Adipocyte (in vitro differentiated cells): ENCODE measurements at places on chromosomes 6 and 20.

- no peak for DNase-seq
These were observed 114.0 kb upstream of the FOXA2 start for GRCh38 chr20:22698259-22698842.

GRCh38 chr6:36219081-36219480 is 22.5 kb downstream of the BRPF3 start:
- no peak for DNase-seq

DNA sequence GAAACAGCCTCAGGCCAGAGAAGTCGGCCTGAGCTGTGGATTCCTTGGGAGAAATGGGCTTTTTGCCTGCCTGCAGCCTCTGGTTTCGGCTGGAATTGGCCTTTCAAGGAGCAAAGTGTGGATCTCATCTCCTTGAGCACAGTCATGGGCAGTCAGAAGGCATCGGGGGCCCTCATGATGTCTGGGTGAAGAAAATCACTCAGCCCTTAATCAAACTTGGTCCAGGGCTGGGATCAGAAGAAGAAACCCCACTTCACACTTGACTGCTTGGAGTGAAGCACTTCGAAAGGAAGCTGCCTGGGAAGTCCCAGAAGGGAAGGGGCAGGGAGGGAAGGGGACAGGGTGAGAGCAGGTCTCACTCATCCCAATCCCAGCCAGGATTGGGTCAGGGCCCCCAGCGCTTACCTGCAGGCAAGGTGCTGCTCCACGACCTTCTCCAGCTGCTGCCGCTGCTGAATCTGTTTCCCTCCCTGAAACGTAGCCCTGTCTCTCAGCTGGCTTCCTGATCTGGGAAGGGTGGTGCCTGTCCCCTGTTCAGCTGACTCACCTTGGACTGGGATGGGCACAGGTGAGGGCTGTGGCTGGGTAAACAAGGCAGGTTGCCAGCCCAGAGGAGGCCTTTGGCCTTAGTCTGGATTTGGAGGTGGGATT is at the start of gene SDCBP2:
SDCBP2 (minus strand) TSS at position 460 of the 651 bp plus-strand sequence. CDS start 8,723 bp downstream, outside the sequence.
- no peak for DNase-seq

DNA sequence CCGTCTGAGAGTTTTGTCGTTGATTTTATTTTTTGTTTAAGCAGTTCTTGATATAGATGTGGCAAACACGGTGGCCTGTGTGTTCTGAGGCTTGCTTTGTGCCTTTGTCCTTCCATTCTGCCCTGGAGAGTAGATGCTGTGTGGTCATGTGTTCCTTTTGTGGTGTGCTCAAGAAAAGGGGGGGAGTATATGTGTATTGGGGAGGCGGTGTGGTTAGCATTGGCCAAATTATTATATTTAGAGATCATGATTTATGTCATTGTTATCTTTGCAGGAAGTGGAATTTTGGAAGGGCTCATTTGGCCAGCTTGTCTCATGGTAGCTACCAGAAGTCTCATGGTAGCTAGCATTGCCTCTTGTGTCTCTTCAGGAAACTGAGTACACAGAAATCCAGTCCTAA is 16.4 kb downstream of the RREB1 start:
- DNase-seq: no peak

- DNase-seq: no peak
These were observed 120.1 kb downstream of the TCP11 start for GRCh38 chr6:35021004-35021403.

- DNase-seq: no peak
These were observed 64.8 kb upstream of the FOXQ1 start for GRCh38 chr6:1247056-1247455.

GRCh38 chr6:119965008-119965407 is 615.4 kb upstream of the MAN1A1 start:
- DNase-seq: no peak

GRCh38 chr6:125631165-125631564 is 118.3 kb upstream of the HEY2 start:
- no peak for DNase-seq

GRCh38 chr6:135434991-135435390 is 62.5 kb downstream of the AHI1 start:
- DNase-seq: no peak

GRCh38 chr20:41068806-41069205 is 40.2 kb downstream of the TOP1 start:
- DNase-seq: no peak

GRCh38 chr20:43189554-43190331 is at the start of gene PTPRT:
PTPRT (minus strand) TSS chr20:43189906; CDS start chr20:43189733, 173 bp downstream.
- DNase-seq: no peak

- DNase-seq: no peak
These were observed 151.5 kb upstream of the LRFN2 start for GRCh38 chr6:40738551-40739193.

GRCh38 chr6:160051390-160051789 is 70.2 kb upstream of the SLC22A1 start:
- DNase-seq: no peak

- DNase-seq: no peak
These were observed 217.2 kb downstream of the CDKAL1 start for GRCh38 chr6:20751293-20751935.

- DNase-seq: peak; percentile 42
These were observed 11.7 kb downstream of the ADNP start for GRCh38 chr20:50919567-50919966.

- DNase-seq: no peak
These were observed 47.2 kb downstream of the SYNJ2 start for GRCh38 chr6:158028876-158029275.

- peak; percentile 89 for DNase-seq
These were observed 117.1 kb upstream of the ASF1A start for GRCh38 chr6:118776607-118777549.

GRCh38 chr6:90233213-90233612 is 63.4 kb downstream of the BACH2 start:
- DNase-seq: no peak

DNA sequence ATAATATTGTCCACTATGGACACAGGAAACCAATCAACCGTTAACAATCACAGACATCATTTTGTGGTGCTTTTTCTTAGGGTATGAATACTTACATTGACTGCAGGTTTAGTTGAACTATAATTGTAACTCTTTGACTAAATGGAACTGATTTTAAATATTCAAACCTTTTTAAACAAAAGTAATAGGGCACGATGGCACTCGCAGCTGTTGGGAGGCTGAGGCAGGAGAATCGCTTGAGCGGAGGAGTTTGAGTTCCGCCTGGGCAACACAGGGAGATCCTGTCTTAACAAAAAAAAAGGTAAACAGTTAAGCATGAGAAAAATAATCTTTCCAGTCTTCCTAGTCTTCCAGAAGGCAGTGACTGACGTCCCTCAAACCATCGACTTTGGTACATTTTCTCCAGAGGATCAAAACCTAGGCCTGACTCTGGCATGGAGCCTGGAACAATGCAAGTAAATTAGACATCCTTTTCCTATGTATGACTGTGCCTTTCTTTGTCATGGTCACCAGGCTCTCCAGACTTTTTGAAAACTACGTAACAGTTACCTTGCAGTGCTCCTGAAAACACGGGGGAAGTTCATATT is 16.6 kb upstream of the PRDM13 start:
- DNase-seq: no peak

DNA sequence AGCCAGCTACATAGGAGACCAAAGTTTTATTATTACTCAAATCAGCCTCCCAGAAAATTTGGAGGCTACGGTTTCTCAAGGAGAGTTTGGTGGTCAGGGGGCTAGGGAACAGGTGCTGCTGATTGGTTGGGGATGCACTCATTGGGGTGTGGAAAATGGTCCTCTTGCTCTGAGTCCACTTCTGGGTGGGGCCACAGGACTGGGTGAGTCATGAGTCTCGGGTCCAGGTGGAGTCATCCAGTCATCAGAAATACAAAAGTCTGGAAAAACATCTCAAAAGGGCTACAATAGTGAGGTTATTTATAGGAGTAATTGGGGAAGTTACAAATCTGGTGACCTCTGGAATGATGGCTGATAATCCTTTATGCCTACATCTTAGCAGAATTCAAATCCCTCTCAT is 54.3 kb upstream of the SLC22A16 start:
- DNase-seq: no peak
